ENCODE measurements at places on chromosomes 16 and 17.

GRCh38 chr16:57745768-57746167 is 10.2 kb downstream of the KATNB1 start:
- DNase-seq: no peak

GRCh38 chr17:14091367-14091766 is 22.1 kb downstream of the COX10 start:
- DNase-seq: no peak

DNA sequence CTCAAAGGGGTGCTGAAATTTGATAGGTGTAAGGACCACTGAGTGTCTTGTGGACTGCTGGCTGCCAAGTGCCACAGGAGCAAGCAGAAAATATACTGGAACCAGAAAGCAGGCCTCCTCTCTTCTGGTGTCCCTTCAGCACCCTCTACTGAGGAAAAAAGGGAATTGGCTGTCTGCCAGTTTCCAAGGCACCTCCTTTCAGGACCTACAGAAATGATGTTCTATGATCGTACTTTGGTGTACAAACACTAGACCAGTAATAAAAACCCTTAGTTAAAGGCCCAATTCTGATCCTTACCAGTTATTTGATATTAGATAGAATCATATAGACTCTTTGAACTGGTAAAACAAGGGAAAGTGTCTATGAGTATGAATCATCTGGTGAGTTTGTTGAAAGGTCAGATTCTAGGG is 35.8 kb upstream of the BCAS3 start:
- peak; percentile 67 for DNase-seq

GRCh38 chr16:77213542-77214106 is 14.4 kb downstream of the SYCE1L start:
- DNase-seq: no peak

DNA sequence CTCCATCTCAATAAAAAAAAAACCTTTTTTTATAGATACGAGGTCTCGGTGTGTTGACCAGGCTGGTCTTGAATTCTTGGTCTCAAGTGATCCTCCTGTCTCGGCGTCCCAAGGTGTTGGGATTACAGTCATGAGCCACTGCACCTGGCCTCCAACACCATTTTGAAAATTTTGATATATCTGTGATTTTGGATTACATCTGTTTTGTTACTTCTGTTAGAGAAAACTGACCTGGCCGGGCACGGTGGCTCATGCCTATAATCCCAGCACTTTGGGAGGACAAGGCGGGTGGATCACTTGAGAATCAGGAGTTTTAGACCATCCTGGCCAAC is 18.6 kb downstream of the RMI2 start:
- DNase-seq: no peak

DNA sequence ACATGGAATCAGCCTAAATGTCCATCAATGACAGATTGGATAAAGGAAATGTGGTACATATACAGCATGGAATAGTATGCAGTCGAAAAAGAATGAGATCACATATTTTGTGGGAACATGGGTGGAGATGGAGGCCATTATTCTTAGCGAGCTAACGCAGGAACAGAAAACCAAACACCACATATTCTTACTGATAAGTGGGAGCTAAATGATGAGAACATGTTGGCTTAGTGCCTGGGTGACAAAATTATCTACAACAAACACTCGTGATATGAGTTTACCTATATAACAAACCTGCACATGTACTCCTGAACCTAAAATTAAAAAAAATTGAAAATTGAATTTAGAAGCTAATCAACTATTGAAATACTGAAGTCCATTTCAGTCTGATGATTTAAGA is 6.1 kb downstream of the ANKS4B start:
- DNase-seq: no peak

DNA sequence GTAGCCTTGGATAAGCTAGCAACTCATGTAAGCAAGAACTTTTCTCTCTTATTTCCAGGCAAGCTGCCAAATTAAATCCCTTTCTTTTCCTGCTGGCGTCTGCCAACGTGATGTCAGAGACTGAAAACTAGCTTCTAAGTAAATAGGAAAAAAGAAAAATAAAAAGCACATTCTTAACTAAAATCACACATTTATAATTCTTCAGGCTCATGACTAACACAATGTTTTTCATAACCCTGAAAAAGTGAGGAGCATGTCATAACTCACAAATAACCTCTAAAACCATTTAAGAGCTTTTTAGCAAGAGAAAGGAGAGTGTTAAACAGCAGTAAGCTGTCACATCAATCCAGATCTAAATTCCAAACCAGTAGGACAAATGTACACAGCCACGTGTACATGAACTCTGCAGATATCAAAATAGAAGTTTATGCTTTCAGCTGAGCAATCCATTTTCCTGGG is 110.0 kb downstream of the N4BP1 start:
- DNase-seq: peak; percentile 58

- no peak for DNase-seq
Measured at GRCh38 chr17:52678211-52678610, 519.7 kb upstream of the CA10 start.

DNA sequence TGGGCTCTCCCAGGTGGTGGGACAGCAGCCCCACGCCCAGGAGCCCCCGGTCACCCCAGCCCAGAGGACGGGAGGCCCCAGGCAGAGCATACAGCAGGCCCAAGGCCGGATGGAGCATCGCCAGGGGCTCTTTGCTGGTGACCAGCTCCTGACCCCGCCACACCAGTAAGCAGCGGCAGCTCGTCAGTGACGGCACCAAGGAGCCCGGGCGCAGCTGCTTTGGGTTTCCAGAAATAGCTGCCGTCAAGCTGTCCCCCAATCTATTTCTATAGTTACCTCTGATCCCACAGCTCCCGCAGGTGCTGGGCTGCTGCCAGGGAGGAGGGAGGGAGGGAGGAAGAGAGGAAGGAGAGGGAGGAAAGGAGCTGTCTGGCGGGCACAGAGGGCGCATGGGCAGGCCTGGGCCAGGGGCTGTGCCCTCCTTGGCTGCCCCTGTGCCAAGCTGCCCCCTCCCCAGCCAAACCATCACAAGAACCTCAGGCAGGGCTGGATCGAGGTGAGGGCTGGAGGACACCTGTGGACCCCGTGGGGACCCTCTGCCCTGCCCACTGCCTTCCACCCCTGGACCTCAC is 10.8 kb upstream of the RASD1 start:
- DNase-seq: no peak

DNA sequence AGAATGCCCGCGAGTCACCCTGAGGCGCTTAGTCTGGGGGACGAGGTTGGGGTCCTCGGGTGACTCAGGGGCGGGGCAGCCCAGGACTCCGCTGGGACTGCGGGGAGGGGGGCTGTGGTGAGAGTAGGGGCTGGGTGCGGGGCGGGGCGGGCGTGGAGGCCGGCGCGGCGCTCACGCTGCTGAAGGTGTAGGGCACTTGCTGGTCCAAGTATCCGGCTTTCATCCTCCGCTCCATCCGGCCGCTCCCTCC is 832 bp downstream of the ETV4 start:
- DNase-seq: no peak

DNA sequence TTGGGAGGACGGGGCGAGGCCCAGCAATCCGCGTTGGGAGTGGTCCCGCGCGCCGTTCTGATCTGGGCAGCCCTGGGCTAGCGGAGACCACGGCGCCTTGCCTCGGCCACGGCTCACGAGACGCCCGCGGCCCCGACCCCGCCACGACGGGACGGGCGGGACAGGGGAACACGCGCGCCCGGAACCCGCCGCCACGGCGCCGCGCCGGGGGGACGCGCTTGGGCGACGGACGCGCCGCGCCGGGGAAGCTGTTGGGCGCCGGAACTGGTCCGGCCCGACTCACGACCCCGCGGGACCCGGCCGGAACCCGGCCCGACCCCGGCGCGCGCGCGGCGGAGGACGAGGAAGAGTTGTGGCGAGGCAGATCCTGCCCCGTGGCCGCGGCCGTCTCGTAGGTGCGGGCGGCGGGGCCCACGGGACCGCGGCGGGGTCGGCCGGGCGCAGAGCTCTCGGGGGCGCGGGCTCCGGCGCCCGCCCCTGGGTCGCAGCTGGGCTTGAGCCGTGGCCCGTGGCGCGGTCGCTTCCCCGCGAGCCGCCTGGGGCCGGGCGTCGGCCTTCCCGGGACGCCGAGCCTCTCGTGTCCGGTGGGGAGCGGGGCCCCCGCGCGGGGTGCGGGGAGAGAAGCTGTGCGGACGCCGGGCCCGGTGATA is at the start of gene ACSF3:
TSS of gene ACSF3 (plus strand) at position 251 of the 650 bp plus-strand sequence. CDS start 6,830 bp downstream, outside the sequence.
- no peak for DNase-seq

- DNase-seq: no peak
Measured at GRCh38 chr16:41439-42068, 11.9 kb downstream of the POLR3K start.

- DNase-seq: no peak
Measured at GRCh38 chr16:4083347-4083870, 32.8 kb downstream of the ADCY9 start.

DNA sequence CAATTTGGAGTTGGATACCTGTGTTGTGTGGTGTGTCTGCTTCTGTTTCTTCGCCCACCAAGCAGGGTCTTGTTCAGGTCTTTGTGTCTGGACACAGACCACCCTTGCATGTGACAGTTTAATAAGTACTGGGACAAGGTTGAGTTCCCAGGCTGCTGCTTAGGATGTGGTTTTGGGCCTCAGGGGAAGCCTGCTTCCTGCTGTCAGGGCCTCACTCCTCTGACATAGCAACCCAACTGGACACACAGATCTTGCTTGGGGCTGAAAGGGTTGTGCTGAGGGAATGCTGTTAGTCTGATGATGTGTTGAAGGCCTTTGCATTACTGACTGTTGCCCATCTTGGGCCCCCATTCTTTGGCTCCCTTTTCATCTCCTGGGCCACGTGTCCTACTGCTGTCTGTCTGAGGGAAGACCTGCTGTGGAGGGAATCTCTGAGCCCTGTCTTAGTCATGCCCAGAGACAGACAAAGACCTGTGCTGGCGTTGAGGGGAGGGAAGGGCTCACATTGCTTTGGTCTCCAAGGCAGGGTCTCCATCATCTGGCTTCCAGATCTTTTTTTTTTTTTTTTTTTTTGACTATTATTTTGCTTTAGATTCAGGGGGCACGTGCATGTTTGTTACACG is 4.7 kb upstream of the TGFB1I1 start:
- DNase-seq: no peak

GRCh38 chr16:48123104-48123788 is 32.5 kb downstream of the ABCC12 start:
- DNase-seq: no peak

- no peak for DNase-seq
Measured at GRCh38 chr17:77693776-77694175, 264.7 kb upstream of the TNRC6C start.

GRCh38 chr16:80887062-80887461 is 82.7 kb upstream of the CDYL2 start:
- no peak for DNase-seq

DNA sequence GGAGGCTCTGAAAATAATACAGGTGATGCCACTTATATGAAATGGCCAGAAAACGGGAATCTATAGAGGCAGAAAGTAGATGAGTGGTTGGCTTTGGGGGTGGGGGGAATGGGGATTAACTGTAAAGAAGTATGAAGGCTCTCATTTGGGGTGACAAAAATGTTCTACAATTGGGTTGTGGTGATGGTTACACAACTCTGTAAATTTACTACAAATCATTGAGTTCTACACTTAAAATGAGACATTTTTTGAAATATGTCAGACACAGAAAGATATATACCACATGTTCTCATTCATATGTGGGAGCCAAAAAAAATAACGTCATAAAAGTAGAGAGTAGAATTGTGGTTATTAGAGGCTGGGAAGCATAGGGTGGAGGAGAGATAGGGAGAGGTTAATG is 25.7 kb downstream of the ARHGAP17 start:
- DNase-seq: no peak

DNA sequence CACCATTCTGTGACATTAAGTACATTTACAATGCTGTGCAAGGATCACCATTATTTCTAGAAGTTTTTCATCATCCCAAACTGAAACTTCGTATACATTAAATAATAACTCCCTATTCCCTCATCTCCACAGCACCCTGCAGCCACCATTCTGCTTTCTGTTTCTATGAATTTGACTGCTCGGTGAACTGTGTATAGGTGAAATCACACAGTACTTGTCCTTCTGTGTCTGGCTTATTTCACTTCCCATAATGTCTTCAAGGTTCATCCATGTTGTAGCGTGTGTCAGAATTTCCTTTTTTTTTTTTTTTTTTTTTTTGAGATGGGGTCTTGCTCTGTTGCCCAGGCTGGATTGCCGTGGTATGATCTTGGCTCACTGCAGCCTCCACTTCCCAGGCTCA is 20.4 kb downstream of the RAP1GAP2 start:
- DNase-seq: no peak

DNA sequence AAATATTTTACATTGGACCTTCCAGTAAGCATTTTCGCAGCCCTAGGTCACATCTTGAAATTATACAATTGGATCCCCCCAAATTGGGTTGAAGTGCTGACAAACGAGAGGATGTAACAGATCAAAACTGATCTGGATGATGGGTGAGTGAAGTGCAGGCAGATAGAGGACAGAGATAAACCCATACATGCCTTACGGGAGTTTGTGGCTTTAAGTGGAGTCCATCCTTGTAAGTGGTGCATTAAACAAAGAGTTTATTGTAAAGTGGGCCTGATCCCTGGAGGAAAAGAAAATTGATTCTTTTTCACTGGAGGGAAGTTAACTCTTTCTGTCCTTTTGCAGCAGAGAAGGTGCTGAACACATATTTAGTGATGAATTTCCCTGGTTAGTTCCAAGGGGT is 39.0 kb upstream of the KCNJ2 start:
- DNase-seq: no peak

GRCh38 chr17:36185416-36185815 is 9.0 kb upstream of the TBC1D3B start:
- no peak for DNase-seq

DNA sequence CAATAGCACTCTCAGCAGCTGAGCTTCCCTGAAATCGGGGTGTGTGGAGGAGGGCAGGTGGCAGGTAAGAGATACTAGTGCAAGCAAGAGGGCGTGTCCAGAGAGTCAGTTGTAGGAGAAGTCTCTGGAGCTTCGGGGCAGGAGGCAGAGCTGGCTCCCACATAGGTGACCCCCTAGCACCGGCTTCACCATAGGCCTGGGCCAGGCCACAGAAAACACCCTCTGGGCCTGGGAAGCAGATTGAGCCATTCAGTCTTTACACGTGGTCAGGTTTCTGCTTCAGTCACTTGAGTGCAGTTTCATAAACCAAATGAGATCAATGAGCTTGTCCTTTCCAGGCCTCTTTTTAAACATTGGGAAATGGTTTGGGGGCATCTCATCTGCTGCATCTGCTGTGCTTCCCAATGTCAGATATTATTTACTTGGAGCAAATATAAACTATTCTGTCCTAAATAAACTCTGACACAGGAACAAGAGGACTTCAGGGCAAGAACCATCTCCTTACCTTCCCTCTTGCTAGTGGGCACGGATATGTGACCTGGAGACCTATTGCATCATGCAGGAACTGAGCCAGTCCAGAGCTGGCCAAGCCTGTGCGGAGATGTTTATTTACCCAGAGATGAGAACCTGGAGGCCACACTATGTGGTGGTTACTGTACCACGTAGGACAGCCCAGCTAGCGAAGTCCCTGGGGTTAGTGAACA is 16.1 kb downstream of the CCR7 start:
- DNase-seq: no peak

GRCh38 chr17:47852113-47852949 is 1.4 kb upstream of the SP6 start:
- DNase-seq: no peak

GRCh38 chr17:62611728-62612127 is 15.7 kb upstream of the MRC2 start:
- DNase-seq: no peak

- DNase-seq: no peak
Measured at GRCh38 chr16:1976951-1977874, 4.1 kb downstream of the NOXO1 start.
